Cardiac muscle cell (in vitro differentiated cells and primary cell): ENCODE measurements at places on chromosomes 12 and 14. TPM values are rescaled to one million over a fixed set of nuclear protein-coding genes. Genes with fewer than 3 reads are reported as not detected.

The NT5DC3 gene
- total RNA-seq: 0.95 and 1.8 TPM in 2 replicates

The ASB8 gene
- 41.2 and 47.9 TPM in 2 replicates for total RNA-seq

The POTEG gene
- not detected in 2 replicates for total RNA-seq

The SIX1 gene
- 0.12 and 1.8 TPM in 2 replicates for total RNA-seq

The KRT2 gene
- total RNA-seq: not detected in 2 replicates

The GYS2 gene
- total RNA-seq: not detected in 2 replicates

The C14orf39 gene
- total RNA-seq: 0.56 and 2.2 TPM in 2 replicates

The KLHDC1 gene
- 0.85 and 2.6 TPM in 2 replicates for total RNA-seq

The SSTR1 gene
- total RNA-seq: not detected in 2 replicates

The DYNC1H1 gene
- total RNA-seq: 319 and 434 TPM in 2 replicates

The CHGA gene
- 0.21 TPM in 1 of 2 replicates, not detected in the other for total RNA-seq

The AP5M1 gene
- 18.9 and 35.9 TPM in 2 replicates for total RNA-seq

The GALNT6 gene
- 5.4 and 8.0 TPM in 2 replicates for total RNA-seq

The YEATS4 gene
- total RNA-seq: 123 and 129 TPM in 2 replicates

The KERA gene
- total RNA-seq: not detected in 2 replicates

The DDX11 gene
- 27.7 and 46.0 TPM in 2 replicates for total RNA-seq

The PTPRB gene
- total RNA-seq: 0.21 and 0.25 TPM in 2 replicates

The SERPINA4 gene
- total RNA-seq: not detected in 2 replicates

The ASCL1 gene
- total RNA-seq: not detected in 2 replicates

The RILPL1 gene
- 33.7 and 57.8 TPM in 2 replicates for total RNA-seq

The TMEM179 gene
- total RNA-seq: 3.6 and 6.9 TPM in 2 replicates

The PTGDR gene
- total RNA-seq: not detected in 2 replicates

The KCNMB4 gene
- 20.5 and 22.4 TPM in 2 replicates for total RNA-seq

The WSB2 gene
- total RNA-seq: 38.0 and 54.3 TPM in 2 replicates

The HCAR1 gene
- not detected in 2 replicates for total RNA-seq

The GPRC5D gene
- total RNA-seq: not detected in 2 replicates

The IGFBP6 gene
- 58.9 and 105 TPM in 2 replicates for total RNA-seq

The CAPRIN2 gene
- total RNA-seq: 30.6 and 38.4 TPM in 2 replicates

The KCNK10 gene
- not detected in 2 replicates for total RNA-seq

The SRRM4 gene
- 0.14 and 0.21 TPM in 2 replicates for total RNA-seq
